ENCODE measurements at places on chromosomes 6 and 20.
A peak's percentile ranks its signal among the peaks of the same experiment; 100 is the strongest.

GRCh38 chr20:33842346-33842745, 31.2 kb downstream of the CHMP4B start:
- no peak for DNase-seq

GRCh38 chr6:133805876-133806275, 83.0 kb upstream of the TCF21 start:
- DNase-seq: no peak

GRCh38 chr6:105596284-105596755, 193.4 kb upstream of the PREP start:
- DNase-seq: no peak

- no peak for DNase-seq
Observed at GRCh38 chr6:88168362-88168761, 2.2 kb upstream of the CNR1 start.

DNA sequence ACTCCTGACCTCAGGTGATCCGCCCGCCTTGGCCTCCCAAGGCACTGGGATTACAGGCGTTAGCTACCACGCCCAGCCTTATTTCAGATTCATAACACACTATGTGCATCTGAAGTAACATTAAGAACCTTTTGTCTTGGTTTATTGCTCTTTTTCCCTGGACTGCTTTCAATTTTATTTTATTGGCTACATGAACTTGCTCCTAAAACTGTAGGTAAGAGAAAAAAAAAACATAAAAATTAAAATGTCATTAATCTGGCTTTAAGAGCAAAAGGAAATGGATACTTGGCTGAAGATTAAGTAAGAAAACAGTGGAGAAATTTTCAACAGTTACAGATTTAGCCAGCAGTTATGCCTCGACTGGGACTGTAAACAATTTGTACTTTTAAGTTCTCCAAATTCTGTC, 62.5 kb downstream of the GJA1 start:
- DNase-seq: no peak

DNA sequence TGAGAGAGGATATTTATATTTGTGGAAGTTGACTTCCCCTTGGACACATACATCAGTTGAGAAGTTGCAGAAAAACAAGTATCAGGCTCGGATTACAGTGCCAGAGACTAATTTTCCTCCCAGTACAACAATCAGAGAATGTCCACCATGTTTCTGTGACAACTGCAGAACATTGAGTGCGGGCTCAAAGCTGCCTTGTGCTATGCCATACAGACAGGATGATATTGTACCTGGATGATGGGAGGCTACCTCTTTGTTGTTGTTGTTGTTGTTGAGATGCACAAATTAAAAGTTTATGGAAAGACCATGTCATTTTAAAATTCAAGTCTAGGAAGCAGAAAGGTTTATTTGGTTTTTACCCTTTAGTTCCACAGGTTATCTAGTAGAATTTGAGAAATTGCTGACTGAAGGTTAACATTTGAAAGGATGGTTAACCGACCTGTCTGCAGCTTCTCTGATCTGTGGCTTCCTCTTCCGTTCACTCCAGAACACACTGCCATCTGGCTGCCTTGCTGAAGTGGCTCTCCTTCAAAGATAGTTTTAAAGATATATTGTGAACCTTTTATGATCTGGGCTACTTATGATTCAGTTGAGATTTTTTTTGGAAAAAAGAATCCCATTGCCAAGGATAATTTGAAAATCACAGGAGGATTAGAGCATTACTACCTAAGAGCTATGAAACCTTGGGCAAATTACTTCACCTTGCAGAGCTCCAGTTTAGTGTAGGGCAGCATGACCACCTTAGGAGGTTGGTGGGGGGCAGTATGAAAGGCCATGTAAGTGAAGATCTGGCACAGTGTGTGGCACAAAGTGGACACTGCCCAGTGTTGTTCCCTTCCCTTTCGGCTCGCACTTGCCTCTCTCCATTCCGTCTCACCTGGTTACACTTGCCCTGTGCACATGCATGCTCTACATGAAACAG, 15.9 kb downstream of the TMEM200A start:
- peak; percentile 30 for DNase-seq

- no peak for DNase-seq
Observed at GRCh38 chr20:1332749-1333300, 3.9 kb upstream of the SDCBP2 start.

DNA sequence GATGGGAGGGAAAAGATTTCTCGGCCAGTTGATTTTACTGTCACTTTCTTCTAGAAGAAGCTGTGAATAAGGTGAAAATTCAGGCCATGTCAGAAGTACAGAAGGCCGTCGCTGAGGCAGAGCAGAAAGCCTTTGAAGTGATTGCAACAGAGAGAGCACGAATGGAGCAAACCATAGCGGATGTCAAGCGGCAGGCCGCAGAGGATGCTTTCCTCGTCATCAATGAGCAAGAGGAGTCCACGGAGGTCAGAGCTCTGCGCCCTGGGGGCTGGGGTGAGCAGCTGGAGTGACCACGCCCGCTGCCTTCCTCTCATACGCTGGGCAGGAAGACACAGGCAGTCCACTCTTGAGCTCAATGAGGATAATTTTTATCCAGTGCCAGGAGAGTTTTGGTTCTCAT, 21.8 kb upstream of the C20orf144 start:
- DNase-seq: no peak

GRCh38 chr20:36121981-36122930, 32.3 kb upstream of the EPB41L1 start:
- no peak for DNase-seq

DNA sequence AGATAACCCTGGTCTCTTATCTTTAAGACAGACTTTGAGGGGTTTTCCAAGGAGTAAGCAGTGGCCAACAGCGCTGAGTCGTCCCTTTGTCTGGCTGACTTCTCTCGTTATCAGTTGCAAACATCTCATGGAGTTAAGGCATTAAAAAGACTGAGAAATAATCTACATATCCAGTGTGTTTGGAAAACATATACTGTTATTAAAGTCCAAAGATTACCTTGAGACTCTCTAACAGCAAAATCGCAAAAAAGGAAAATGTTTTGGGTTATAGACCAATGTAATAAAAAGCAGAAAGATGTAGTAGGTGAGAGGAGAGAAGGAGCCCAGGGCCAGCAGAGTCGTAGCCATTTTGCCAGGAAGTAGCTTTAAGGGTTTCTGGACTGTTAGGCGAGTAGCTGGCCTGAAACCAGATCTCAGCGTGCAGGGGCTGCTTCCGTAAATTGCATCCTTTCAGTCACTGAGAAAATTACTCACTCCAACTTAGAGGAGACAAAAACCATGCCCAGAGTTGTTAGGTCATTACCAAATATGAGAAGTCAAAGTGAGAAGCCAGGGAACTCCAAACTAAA, 24.6 kb downstream of the MYLK4 start:
- no peak for DNase-seq

DNA sequence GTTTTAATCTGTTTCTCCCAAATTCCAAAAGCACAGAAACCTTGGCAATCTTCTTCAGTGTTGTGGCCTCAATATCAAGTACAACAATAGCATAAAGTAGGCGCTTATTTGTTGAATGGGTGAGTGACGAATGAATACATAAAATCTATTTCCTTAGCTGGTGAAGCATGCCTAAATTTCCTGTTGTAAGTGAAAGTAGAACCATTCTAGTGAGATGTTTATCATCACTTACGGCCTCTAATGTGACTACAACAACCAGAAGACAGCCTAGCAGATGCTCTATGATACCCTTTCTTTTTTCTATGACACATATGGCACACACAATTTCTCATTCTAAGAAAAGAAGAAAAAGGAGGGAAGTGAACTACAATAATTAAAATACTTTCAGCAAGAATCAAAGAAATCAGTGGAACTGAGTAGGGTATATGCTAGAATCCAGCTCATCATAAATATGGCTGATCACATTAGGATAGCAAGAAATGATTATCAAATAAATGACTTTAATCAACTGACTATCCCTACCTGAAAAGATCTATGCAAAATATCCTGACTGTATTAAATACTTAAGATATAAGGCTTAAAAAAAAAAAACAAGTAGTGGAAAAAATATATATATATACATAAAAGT, 67.4 kb downstream of the BTBD9 start:
- DNase-seq: no peak

- DNase-seq: no peak
Observed at GRCh38 chr6:113610377-113610988, 246.7 kb upstream of the MARCKS start.

- no peak for DNase-seq
Observed at GRCh38 chr6:26398555-26398954, 3.5 kb upstream of the BTN3A1 start.

- peak; percentile 2 for DNase-seq
Observed at GRCh38 chr20:34363465-34364222, 571 bp downstream of the ITCH start.

DNA sequence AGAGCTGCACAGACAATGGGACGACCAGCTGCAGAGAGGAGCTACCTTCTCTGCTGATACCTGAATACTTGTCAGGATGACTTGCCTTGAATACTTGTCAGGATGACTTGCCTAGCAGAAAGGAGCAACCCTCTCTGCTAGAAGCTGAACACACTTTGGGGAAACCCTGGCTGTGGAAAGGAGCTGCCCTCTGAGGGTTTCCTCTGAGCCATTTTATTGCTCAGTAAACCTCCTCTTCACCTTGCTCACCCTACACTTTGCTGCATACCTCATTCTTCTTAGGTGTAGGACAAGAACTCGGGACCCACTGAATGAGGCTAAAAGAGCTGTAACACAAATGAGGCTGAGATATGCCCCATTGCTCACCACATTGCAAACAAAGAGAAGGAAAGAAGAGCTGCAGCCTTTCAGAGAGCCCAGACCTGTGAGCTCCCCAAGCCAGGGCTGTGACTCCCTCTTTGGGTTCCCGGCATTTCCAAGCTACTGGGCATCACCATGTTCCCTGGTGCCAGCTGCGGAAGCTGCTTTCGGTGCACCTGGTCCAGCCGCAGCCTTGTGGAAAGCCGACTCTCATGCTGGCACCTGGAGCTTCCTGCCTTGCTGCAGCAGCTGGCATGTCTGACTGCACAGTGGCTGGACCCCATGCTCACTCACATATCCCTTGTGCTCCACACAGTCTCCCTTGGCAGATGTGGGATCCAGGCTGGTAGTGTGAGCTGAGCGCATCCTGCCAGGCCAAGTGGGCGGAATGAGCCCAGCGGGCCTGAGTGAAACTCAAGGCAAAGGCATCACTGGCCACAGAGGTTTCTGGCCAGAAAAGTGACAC, 106.7 kb upstream of the AHI1 start:
- DNase-seq: no peak

GRCh38 chr6:170347091-170347490, 40.5 kb downstream of the FAM120B start:
- DNase-seq: no peak

DNA sequence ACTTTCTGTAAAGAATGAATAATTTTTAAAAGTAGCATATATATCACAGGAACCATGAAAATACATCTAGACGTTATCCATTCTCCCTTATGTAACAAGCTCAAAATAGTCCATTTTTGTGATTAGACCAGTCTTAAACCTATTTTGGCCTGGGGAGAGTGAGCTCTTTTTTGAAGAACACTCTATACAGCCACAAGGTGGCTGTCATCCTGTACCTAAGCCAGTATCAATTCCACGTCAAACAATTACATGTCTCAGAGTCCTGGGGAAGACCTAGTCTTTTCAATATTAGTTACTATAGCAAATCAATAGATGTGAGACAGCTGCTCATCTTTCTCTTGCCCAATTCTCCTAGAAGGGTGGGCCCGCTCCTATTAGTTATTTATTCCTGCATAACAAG, 28.4 kb downstream of the FBXO5 start:
- no peak for DNase-seq

DNA sequence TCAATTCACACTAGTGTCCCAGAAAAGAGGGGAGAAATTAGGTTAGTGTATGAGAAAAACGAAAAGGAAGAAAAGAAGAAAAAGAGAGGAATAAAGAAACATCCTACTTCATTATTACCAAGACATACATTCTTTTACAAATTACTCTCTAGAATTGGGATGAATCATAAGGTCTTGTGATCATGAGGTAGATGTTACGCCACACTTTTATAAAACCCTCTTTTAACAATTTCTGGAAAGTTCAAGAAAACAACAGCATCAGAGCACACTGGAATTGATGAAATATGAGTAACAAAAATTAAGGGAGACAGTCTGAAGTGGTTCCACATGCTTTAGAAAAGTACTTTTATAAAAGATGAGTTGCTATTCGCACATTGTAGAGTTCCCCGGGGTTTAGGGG, 32.6 kb upstream of the NRSN1 start:
- no peak for DNase-seq

- no peak for DNase-seq
Observed at GRCh38 chr6:126199466-126199865, 140.4 kb upstream of the CENPW start.

DNA sequence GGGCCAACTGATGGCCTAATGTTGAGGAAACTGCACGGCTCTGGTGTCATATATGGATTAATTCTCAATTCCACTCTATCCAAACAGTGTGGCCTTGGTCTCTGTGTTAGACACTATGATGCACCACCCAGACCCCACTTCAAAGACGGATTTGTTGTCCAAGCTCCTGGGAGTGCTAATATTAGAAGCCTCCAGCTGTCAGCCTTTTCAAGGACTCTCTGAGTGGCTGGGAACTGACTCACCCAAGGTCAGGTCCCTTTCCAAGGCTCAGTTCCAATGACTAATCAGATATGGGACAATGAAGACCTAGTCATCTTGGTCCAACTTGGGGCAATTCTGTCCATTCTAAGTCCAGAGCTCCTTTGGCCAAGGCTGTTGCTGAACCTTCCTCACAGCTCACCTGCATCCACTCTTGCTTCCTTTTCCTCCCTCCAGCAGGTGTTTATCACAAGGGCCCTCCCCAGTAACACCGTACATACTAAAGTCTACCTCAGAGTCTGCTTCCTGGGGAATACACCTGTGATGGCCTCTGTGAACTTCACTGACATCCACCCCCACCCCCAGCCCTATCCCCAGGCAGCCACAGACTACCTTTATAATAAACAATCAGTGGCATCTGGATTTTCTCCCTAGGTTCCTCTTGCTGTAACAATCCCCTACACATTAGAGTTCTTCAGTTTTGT, 7.2 kb upstream of the IL20RA start:
- DNase-seq: no peak

GRCh38 chr20:11144114-11144950, 470.5 kb upstream of the JAG1 start:
- DNase-seq: no peak

DNA sequence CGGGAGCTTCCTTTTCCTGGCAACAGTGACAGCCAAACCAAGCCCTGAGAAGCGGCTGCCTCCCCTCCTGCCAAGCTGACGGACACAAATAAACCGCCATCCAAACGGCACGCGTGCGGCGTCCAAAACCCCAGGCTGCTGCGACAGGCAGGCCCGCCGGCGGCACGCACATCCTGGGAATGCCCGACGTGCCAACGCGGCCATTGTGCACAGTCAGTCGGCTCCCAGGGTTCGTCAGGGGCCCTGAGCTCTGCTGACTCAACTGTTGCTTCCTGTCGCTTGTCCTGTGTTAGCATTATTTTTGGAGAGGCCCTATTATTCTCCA, 6.8 kb downstream of the JAG1 start:
- no peak for DNase-seq

Measured in activated CD4-positive, alpha-beta T cell treated with anti-CD3 and anti-CD28 coated beads, Interleukin-2, amount 50 U/mL, for 1 hour (primary cell).